ENCODE measurements at places on chromosomes 11 and 22.

DNA sequence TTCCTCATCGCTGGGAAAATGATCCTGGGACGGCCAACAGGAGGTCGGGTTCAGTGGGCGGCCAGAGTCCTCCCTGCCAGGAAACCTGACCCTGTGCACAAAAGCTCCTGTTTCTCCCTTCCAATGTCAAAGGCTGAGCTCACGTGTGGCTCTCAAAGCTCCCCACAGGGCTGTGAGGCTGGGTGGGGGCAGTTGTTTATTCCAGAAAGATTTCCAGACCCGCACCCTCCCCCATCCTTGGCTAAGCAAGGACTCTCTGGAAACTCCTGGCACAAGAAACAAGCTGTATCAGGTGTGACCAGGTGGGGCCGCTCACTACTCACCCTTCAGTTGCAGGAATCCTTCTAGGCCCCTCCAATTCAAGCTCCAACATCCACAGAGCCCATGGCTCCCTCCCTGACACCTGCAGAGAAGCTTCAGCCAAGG, 131.9 kb downstream of the SHANK2 start:
- DNase-seq, result no peak

GRCh38 chr22:26585104-26585790, 4.7 kb downstream of the TPST2 start:
- DNase-seq, result peak; percentile 79

GRCh38 chr22:40238425-40239344, 61.0 kb downstream of the TNRC6B start:
- peak; percentile 67 for DNase-seq

DNA sequence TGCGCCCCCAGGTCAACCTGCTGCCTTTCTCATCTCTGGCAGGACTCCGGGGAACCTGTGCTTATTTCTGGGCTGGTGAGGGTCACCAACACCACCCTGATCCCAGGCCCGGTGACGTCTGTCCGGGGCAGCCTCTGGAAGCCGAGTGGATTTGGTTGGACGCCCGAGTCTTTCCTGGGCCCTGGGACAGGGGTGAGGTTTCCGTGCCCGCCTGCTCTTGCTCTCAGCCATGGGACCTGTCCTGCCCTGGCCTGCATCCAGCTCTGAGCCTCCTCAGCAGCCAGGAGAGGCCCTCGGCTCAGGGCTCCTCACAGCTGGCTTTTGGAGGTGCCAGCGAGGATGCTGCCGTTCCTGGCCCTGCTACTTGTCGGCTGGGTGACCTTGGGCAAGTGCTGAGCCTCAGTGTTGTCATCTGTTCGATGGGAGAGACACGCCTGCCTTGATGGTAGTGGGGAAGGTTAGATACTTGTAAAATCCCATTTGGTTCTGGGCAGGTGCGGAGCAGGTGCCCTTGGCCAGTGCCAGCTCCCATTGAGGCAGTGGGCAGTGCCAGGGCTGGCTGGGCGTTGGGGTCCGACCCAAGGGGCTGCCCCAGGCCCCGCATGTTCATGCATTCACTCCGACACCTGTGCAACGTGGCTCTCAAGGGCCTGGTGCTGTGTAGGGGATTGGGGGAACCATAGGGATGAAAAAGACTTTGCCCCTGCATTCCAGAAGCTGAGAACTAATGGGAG, 58.9 kb upstream of the THY1 start:
- no peak for DNase-seq

DNA sequence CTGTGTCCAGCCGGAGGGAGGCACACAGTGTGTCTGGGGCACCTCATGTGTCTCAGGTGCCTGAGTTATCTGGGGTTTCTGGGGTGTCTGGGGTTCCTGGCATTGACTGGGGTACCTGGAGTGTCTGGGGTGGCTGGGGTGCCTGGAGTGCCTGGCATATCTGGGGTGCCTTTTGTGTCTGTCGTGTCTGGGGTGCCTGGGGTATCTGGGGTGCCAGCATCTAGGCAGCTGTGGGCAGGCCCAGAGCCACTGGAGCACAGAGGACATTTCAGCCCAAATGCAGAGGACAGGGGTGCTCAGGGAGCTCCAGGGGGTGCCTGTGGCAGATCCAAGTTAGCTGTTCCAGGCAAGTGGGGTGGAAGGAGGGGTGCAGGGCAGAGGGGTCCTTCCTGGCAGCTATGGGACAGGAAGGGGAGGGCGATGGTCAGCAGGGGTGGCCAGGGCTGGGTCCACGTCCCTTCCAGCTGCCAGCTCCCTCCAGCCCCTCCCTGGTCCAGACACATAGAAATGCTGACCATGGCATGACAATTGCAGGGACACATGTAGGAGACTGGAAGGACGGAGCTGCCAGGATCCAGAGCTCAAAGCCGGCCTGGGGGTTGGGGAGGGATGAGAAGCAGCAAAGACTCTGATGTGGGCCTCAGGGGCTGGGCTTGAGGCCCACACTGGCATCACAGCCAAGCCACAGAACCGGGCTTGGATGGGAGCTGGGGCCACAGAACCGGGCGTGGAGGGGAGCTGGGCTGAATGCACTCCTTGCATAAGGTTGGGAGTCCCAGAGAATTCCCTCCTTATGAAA, 133.0 kb downstream of the BRD1 start:
- DNase-seq, result no peak

DNA sequence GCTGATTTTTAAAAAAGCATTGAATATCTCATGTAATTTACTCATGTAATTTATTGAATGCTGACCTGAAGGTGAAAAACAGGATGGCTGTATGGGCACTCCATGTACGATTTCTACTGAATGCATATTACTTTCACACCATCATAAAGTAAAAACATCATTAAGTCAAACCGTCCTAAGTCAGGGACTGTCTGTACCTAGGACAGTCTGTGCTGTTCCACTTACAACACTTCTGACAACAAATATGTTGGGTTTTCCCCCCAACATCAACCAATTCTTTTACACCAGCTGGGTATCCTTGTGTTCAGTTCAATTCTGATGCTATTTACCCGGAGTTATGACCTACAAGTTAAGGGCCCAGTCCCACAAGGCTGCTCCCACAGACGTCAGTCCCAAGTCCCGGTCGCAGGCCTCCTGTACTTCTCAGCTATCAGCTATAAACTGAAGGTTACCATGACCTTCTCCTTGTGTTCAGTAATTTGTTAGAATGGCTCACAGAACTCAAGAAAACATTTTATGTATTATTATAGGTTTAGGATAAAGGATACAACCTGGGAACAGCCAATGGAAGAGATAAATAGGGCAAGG, 17.0 kb downstream of the UVRAG start:
- DNase-seq, result no peak

DNA sequence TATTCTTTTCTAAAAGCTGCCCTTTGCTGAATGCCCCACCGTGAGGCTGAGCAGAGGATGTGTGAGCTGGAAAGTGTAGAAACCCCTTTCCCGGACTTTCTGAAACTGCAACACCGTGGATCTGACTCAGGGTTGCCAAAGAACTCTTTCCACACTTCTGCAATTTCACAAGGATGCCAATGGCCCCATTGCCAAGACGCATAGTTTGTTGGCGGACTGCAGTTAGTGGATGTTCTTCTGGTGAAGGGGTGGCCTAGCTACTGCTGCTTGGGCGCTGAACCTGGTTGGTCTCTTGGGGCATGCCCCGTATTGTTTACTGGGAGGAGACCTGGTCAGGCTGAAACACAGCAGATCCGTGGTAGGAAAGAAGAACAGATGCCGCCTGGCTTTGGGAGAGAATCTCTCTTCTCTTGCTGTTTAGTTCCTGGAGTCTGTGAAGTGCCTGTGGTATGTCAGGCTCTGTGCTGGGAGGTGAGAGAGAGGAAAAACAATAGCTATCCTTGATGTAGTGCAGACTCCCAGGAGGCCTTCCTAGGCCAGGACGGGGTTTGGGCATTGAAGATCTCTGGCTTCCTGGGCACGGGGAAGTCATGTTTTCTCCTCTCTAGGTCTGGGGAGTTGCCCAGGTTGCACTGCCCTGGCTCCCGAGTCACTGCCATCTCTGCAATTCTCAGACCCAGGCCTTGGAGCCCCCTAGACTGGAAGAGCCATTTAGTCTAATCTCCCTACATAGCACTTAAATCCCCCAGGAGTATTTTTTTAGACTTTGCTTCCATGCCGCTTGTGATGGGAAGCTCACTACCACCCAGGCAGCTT, 26.9 kb downstream of the CD82 start:
- DNase-seq, result no peak

DNA sequence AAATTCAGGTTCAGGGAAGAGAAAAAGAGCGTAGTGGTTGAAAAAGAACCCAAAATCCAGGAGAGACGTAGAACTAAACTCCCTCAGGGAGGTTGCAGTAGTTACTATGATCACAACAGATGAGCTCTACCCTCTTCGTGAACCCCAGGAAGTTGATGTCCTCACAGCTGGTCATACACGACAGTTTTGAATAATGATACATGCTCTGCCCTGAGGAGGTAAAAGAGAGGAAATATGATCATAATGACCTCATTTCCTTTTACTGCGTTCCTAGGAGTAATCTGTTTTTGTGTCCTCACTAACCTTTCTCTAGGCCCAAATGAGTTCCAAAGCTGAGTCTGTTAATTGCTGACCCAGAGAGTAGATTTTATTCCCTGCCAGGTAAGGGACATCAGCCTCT, 1.3 kb downstream of the PATE2 start:
- peak; percentile 1 for DNase-seq

DNA sequence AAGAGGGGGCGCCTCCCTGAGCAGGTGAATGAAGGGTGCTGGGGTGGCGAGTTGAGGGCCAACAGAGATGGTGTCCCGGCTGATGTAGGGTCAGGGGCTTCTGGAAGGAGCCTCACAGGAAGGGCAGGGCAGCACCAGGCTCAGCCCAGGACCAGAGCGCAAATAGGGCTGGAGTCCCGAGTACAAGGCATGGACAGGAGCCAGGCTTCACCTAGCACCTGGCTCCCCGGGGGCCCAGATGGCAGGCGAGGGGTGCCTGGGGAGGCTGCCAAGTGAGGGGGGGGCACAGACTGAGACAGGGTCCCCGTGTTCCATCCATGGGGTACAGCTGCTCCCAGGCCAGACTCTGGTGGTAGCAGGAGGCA, 105.8 kb downstream of the KCNQ1 start:
- no peak for DNase-seq

DNA sequence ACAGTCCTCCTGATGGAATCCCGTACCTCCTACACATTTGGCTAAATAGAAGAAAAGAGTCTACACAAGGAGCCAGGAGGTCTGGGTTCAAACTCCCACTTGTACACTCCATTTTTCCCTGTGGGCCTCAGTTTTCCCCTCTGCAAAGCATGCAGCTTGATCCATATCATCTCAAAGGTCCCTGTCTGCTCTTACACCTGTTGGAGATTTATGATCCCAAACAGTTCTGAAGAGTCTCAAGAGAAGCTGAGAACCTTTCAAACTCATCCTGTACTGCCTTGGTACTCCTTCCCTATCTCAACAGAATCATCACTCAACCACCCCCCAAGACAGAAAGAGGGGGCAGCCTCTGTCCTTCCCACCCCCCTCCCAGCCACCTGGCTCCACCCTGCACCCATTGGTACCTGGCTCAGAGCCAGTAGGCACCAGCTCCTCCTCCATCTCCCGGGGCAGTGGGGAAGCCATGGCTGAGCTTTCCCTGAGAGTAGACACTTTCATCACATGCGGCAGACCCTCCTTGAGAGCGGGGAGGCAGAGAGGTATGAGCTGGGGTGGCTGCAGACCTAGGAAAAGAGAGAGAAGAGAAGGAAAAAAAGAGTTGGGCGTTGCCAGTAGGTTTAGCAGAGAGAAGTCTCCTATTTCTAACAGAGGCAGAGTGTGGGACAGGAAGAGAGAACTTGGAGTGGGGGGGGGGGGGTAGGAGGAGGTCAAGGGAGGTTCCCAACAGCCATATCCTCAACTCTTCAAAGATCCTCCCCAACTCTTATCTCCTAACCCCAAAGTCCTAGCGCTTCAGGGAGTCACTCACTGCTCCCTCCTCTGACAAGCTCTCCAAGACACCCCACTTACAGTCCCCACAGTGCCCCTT, 3.1 kb downstream of the TNKS1BP1 start:
- no peak for DNase-seq

GRCh38 chr11:4095509-4096230, 1.1 kb downstream of the RRM1 start:
- peak; percentile 42 for DNase-seq

DNA sequence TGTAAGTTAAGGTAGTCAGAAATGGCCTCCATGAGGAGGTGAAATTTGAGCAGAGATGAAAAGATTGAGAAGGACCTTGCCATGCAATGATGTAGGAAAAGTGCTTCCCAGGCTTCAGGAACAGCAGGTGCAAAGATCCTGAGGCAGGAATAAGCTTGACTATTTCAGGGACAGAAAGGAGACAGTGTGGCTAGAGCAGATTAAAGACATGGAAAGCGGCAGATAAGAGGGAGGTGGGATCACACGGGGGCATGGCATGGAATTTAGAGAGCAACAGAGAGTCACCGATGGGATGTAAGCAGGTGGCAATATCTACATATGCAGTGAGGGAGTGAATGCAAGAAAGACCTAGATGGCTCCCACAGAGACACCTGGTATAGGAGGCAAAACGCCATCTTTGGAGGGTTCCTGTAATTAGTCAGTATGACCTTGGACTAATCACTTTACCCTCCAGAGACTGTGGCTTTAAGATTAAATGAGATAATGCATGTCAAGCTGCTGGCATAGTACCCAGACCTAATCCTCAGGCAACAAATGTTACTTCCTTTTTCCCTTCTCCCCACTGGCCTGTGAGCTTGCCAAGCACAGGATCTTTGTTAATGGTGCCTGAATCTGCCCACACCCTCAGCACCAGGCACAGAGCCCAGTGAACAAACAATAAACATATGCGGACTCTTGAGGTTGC, 24.6 kb upstream of the ACER3 start:
- DNase-seq, result peak; percentile 58

- peak; percentile 67 for DNase-seq
These were observed at the start of gene NCR3LG1 for GRCh38 chr11:17351510-17352176. Gene NCR3LG1, plus strand, starts transcription at chr11:17351800. Its CDS starts 170 bp downstream, at chr11:17351970.

DNA sequence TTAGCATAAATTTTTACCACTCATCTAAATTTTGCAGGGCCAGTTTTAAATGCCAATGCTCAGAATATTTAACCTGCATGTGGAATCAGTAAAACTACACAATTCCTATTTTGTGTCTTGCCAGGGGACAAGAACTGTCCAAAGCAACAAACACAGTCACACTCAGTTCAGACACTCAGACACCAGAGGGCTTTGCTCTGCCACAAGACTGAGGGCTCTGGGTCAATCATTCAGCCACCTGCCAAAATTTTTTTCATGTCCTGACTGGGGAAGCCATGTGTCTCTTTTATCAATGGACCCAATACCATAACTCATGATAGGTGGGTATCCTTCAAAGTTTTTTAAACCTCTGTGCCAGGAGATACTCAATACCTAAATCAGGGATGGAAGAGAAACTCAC, 304.0 kb upstream of the ANO3 start:
- no peak for DNase-seq

- DNase-seq, result peak; percentile 62
These were observed 16.9 kb downstream of the CDPF1 start for GRCh38 chr22:46233231-46233630.

DNA sequence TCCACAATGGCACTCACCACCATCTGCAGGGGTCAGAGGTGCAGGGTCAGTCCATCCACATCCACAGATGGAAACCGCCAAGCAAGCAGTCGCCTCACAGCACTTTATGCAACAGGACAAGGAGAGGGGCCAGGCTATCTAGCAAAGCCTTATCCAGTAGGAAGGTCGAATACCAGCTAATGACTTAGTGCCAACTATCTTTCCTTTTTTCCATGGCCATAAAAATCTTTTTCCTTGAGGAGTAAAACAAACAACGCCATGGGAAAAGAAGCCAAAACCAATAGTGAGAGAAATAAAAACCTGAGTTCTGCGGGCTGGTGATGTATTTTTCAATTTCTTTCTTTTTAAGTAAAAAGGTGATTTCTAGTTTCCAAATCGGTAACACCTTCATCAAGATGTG, 8.2 kb downstream of the SNX19 start:
- no peak for DNase-seq

Measured in astrocyte of the spinal cord (primary cell).